Activated CD8-positive, alpha-beta T cell treated with anti-CD3 and anti-CD28 coated beads for 36 hours (primary cell): ENCODE measurements at places on chromosomes 11 and 22.

DNA sequence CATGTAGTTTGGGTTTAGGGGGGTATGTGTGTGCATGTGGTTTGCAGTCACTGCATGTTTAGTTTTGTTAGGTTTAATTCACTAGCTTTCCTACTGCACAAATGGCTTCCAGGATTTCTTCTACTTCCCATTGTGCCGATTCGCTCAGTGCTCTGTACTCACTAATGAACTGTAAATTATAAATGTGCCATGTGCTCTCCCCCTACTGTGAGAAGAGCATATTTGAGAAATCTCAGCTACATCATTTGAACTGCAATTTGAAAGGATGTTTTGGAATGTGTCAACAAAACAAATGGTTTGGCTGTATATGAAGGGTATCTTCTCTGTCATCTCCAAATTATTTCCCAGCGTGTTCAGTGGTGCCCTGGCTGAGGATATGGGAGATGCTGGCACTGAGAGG lies 28.1 kb downstream of the CYB5R2 start:
- DNase-seq = no peak

- DNase-seq = no peak
These were observed 53.3 kb upstream of the SUSD2 start for GRCh38 chr22:24128021-24128420.

DNA sequence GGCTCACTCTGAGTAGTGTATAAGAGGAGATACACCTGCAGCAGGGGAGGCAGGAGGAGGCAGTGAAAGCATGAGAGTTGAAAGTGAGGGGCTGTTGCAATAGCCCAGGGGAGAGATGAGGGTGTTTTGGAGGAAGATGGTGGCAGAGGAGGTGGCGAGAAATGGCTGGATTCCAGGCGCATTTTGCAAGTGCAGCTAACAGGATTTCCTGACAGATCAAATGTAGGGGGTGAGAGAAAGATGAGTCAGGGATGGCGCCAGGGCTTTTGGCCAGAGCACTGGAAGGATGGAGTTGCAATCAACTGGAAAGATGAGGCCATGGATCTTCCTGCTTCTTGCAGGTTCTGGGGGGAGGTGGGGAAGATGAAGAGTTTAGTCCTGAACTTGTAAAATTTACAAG lies 16.8 kb upstream of the TSPAN18 start:
- no peak for DNase-seq

GRCh38 chr11:96390488-96390792 lies 627 bp downstream of the JRKL start:
- DNase-seq = no peak

- no peak for DNase-seq
These were observed 45.2 kb upstream of the TBCEL start for GRCh38 chr11:120978701-120979100.

- no peak for DNase-seq
These were observed 59.1 kb upstream of the ANO5 start for GRCh38 chr11:22133776-22134175.

DNA sequence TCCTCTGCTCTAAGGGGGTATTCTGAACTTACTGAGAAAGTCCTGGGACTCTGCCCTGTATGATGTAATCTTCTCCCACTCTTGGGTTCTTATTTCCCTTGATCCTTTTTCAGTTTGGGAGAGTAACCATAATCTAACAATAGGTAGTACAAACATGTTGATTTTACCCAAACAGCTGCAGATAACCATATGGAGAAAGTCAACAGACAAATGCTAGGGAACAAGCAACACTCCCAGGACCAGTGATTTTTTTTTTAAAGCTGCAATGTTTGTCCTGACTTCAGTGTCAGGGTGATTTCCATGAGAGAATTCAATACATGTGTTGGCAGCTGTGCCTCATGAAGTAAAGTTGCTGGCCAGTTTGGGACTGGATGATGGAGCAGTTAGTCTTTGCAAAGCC lies 156.5 kb downstream of the FCHSD2 start:
- DNase-seq = no peak
